ENCODE measurements at places on chromosomes 11 and 22.

DNA sequence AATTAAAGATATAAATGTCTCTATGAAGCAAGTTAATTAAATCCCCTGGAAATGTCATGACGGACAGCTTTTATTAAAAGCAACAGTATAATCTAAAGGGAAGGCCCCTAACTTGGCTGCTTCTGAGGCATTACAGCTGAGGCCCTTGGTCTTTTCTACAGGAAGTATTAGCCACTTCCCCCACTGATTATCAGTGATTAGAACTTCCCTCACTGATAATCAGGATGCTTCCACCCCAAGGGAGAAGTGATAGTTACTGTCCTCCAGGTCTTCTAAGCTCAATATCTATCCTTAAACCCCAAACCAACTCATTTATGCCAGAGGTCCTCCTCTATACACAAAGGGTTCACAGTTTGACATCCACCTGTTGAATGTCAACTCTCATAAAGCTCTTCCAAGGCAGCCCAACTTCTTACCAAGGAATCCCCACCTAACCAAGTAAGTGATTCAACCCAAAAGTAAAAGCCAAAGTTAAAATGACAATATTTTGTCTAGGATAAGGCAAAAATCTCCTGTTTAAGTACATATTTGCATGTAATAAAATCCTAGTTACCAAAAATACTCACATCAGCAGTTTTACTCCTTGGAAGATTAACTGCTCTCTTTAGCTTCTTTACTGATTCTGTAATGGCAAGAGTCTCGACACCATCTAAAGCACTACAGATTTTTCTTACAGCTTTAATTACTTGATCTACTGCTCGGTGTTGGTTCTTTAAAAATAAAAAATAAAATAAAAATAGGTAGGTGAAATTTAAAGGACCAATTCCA lies 58.6 kb upstream of the RPS13 start:
- no peak for DNase-seq

GRCh38 chr11:63813563-63814382 lies 517 bp downstream of the SPINDOC start:
- no peak for DNase-seq

DNA sequence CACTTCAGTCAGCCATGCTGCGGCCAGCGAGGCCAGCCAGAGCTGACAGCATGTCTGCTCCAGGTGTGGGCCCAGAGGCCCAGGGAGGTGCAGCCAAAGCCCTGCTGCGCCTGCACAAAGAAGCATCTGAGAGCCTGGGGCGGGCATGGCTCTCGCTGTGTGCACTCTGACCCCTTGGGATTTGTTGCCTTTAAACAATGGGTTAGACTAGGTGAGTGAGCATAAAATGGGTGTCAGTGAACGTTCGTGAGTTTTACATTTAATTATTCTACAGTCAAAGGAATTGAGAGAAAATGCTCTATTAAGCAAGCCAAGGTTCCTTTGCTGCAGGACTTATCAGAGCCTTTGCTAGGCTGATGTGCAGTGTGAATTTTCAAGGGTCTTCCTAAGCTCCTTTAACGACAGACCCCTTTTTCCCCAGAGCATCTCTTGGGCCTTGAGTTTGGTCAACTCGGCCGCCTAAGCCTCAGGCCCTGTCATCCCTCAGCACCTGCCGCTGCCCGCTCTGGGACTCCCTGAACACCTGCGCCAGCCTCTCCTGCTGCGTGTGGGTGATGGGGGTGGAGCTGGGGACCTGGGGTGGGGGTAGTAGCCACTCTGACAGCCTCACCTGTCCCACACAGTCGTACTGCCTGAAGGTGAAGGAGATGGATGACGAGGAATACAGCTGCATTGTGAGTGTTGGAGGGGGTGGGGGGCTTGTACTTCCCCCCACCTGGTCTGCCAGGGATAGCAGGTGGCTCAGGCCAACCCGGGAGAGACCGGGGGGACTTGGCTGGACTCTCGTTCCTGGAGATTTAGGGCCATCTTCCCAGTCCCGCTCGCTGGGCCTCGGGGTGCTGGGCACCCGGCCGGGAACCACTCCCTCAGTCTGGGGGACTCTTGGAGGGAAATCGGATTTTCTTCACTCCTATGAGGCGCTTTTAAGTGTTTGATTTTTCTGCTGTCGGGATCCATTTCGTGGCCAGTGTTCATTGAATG lies 10.5 kb downstream of the SLC16A8 start:
- DNase-seq, result no peak

- no peak for DNase-seq
These were observed 23.9 kb upstream of the LYVE1 start for GRCh38 chr11:10592331-10592730.

- no peak for DNase-seq
These were observed 23.3 kb upstream of the PPP6R3 start for GRCh38 chr11:68436985-68437926.

DNA sequence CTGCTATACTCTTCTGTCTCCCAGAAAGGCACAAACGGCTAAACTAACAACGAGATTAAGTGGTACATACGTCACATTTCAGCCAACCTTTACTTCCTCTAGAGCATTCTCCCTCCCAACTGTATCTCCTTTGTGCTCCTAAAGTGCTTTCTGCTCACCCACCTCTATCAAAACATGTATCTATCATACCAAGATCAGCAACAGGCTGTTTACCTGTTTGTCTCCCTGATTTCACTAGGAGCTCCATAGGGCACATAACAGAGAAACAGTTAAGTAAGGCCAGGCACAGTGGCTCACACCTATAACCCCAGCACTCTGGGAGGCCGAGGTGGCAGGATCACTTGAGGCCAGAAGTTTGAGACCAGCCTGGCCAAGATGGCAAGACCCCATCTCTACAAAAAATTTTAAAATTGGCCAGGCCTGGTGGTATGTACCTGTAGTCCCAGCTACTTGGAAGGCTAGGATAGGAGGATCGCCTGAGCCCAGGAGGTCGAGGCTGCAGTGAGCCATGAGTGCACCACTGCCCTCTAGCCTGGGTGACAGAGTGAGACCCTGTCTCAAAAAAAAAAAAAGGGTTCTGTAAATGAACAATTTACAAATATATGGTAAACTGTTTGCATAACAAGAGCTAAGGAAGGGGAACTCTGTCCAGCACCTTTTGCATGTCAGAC lies 2.8 kb downstream of the NDUFC2 start:
- DNase-seq, result no peak

GRCh38 chr22:44155115-44155514 lies 25.6 kb upstream of the PARVG start:
- DNase-seq, result no peak

DNA sequence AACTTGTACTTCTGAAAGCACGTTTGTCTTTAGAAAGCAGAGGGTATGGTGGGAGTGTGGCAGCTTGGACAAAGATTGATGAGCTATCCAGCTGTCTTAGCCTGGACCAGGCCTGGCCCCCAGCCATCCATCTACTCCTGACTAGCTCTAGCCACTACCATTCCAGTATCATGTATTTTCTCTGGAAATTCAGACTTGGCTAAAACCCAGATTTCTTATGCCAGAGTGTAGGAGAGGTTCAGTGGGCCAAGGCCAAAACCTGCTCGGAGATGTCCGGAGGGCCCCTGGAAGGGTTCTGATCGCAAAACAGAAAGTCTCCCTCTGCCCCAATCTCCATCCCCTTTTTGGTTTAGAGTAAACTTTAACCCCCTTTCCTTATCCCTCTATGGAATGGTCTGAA lies 24.8 kb upstream of the MTCH2 start:
- DNase-seq, result no peak

DNA sequence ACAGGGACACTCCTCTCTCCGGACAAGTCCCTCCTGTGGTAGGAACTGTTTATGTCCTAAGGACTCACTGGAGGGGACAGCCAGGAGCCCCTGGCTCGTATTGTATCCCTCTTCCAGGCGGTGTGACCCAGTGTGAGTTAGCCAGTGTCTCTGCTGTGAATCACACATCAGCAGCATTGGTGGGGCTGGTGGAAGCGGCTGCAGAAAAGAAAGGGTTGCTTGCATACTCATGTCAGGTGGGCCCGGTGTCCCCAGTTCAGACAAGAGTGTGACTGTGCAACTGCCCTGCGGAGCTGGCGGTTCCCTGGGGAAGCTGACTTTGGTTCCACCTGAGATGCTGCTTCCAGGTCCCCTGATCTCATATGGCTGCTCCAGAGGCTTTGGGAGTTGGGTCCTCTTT lies 99.4 kb downstream of the ZBTB16 start:
- DNase-seq, result no peak

DNA sequence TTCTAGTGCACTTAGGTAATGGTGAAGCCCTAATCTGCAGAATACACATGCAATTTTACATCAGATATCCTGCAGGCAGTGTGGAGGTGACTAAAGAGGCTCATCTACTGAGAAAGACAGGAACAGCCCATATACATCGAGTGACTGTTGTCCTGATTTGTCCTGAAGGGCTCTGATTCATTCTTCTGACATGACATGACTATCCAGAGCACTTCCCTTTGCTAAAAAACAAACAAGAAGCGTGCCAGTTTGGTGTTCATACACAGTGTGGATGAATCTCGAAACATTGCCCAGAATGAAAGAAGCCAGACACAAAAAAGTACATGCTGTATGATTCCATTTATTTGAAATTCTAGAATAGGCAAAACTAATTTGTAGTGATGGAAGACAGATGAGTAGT lies 48.0 kb upstream of the AMPD3 start:
- no peak for DNase-seq

- DNase-seq, result peak; percentile 23
These were observed 844 bp downstream of the PCF11 start for GRCh38 chr11:83157594-83158356.

DNA sequence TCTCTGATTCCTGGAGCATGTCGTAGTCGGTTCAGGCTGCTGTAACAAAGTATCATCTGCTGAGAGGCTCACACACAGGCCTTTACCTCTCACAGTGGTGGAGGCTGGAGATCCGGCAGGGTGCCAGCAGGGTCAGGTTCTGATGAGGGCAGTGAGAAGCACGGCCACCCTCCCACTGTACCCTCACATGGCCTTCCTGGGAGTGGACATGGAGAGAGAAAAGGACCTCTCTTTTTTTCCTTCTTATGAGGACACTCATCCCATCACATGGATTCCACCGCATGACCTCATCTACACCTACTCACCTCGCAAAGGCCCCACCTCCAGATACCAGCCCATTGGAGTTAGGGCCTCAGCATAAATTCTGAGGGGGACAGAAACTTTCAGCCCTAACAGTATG lies 99.5 kb downstream of the BCR start:
- no peak for DNase-seq

DNA sequence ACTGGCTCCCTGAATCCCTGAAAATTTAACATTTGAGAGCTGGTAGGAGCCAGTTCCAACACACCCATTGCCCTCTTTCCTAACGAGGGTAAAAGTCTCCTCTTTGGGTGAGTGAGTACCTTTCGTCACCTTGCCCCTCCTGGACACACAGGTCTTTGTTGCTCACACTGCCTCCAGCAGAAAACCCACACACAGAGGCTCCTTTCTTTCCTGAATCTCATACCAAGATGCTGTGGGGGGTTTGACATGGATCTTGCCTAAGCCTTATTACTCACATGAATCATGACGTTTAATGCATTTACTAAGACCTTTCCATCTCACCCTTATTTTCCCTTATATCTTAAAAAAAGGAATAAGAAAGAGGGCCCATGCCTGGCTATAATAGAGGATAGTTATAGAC lies 53.0 kb downstream of the PARVA start:
- DNase-seq, result no peak

DNA sequence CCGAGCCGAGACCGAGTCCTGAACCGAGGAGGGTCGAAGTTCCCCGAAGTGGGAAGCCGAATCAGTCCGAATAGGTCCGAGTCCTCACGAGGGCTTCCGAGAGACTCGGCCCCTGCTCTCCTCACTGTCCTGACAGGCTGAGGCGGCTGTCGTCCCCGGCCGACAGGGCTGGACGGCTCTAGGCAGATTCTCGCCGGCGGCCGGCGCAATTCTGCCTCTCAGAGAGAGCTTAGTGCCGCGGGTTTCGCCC lies 191 bp upstream of the DEAF1 start:
- no peak for DNase-seq

GRCh38 chr11:113833151-113833550 lies 42.2 kb downstream of the USP28 start:
- no peak for DNase-seq

DNA sequence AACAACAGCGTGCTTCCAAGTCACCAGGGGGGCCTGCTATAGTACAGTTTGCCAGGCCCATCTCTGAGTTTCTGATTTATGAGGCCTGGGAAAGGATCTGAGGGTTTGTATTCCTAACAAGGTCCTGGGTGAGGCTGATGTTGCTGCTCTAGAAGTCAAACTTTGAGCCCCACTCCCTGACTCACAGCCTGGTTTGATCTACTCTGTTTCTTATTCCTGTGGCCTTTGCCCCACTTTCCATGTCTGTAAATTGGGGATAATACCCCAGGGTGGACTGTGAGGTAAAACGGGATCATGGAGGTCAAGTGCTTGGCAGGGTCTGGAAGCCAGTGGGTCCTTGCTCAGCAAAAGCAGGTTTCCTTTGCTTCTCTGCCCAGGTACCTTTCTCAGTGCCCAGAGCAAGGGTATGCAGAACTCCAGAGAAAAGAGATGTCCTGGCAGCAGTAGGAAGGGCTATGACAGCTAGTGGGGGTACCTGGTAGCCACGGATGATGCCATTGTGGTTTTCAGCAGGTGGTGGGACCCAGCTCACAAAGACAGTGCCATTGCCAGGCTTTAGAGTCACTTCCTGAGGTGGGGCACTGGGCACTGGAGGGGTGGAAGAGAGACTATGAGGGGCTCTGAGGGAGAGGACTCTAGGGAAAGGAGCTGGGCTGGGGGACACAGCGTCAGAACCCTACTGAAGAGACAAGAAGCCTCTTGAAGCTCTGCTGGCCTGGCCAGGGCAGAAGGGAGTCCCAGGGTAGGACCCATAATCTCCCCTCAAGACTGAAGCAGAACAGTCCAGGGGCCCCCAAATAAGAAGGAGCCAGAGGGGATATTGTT lies 2.8 kb downstream of the ROBO4 start:
- DNase-seq, result no peak

DNA sequence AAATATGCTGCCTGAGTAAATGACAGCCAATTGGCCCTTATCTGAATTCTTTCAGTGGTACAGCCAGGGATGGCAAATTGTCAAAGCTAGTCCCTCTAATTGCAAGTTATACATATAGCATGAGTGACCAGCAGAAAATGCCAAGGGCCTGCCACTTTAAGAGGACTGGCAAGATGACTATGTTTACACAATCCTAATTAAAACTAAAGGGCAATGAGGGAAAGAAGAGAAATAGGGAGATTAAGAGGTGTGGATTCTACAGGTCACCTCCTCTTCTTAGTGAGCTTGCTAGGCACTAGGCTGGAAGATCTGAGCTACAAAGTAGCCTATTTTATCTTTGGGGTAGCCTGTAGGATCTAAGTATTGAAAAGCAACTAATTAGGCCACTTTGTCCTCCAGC lies 13.5 kb downstream of the NUMA1 start:
- DNase-seq, result no peak

- DNase-seq, result no peak
These were observed 288.4 kb upstream of the CCDC90B start for GRCh38 chr11:83574519-83574918.

Measured in activated T-helper 1 cell treated with anti-CD3 and anti-CD28 coated beads, Interleukin-2, amount 50 U/mL, for 16 hours (primary cell).